ENCODE measurements at places on chromosomes 11 and 22.
A peak's percentile ranks its signal among the peaks of the same experiment; 100 is the strongest.

DNA sequence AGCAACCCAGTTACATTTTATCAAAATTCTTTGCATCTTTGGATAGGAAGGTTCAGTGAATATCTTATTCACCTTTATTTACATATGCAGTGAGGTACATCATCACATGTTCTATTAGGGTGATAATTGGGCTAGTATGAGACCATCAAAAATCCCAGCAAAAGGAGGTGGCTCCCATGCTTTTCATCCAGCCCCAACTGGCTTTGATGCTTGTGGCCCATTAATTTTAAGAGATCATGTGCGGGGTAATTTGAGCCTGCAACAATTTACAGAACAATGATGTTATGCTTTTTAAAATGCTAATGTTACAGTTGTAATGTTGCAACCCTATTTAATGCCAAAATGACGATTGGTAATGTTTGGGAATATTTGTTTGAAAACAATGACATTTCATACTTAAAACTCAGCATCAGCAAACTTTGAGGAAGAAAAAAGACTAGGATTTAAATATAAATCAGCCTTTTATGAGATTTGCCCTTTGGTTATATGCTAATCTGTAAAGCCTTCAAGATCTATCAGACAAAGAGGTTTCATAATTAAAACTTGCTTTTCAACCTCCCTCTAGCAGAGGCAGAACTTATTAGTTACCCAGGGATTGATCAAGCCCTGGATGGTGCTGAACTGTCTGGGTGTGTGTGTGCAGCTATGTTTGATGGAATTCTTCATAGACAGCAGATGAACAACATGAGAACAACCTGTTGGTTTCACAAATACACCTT is 183.5 kb upstream of the SORL1-AS1 start:
- no peak for DNase-seq

DNA sequence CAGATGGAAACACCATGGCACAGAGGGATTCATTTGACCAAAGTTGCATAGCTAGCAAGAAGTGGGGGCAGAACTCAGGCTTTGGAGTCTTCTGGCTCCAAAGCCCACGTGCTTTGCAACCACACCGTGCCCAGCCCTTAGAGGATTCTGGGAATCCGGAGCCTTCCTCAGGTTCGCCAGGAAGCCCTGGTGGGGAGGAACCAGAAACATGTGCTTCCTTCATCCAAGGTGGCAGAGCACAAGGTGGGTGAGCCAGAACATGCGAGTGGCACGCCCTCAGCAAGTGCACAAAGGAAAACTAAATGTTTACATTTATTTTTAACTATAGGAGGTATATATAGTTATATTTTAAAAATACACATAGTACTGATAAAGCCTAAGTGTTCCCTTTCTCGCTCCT is 151.9 kb upstream of the NECTIN1 start:
- no peak for DNase-seq

- DNase-seq: no peak
These were observed 18.6 kb upstream of the MCHR1 start for GRCh38 chr22:40660730-40661129.

- DNase-seq: no peak
These were observed 53.5 kb upstream of the LMO1 start for GRCh38 chr11:8317159-8317558.

DNA sequence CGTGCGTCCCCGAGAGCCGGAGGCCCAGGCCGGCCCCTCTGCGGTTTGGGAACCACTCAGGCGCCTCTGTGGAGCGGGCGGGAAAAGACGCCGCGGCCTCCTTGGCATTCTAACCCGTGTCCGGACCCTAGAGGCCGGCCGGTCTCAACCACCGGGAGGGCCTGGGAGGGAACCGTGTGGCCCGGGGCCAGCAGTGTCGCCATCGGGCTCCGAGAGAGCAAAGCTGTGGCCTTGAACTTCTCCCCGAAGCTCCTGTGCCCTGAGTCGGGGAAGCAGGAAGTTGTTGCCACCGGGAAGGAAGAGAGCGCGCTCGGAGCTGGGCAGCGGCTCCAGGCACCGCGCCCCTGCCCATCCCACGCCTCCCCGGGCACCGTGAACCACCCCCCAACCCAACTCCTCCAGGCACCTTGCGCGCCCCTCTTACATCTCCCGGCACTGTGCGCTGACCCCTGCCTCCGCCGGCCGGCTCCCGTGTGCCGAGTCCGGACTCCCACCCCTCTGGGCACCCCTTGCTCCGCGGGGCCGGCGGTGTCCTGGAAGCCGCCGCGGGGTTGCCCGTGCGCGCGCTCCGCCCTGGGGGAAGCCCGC is 80.0 kb upstream of the PPARA start:
- DNase-seq: no peak

GRCh38 chr11:25890626-25891260 is 441.2 kb upstream of the ANO3 start:
- DNase-seq: no peak

GRCh38 chr11:8288824-8289491 is 25.3 kb upstream of the LMO1 start:
- DNase-seq: no peak

DNA sequence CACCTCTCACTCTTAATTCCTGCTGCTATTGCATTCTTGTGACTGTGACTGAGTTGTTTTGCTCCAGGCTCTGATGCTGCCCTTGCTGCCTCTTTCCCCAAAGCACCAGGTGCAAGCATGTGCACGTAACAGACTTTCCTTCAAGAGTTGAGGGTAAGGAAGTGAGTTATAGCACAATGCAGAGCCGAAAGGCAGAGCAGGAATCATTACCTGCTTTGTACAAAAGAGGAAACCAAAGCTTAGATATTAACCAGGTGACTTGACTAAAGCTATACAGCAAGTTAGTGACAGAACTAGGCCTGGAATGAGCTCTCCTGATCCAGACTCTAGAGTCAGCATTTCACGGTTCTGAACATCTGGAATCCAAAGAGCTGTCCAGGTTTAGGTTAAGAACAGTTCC is 33.6 kb downstream of the NEU3 start:
- no peak for DNase-seq

- no peak for DNase-seq
These were observed 19.9 kb downstream of the MGAT3 start for GRCh38 chr22:39476664-39477063.

GRCh38 chr22:49628391-49629260 is 199.0 kb downstream of the BRD1 start:
- no peak for DNase-seq

DNA sequence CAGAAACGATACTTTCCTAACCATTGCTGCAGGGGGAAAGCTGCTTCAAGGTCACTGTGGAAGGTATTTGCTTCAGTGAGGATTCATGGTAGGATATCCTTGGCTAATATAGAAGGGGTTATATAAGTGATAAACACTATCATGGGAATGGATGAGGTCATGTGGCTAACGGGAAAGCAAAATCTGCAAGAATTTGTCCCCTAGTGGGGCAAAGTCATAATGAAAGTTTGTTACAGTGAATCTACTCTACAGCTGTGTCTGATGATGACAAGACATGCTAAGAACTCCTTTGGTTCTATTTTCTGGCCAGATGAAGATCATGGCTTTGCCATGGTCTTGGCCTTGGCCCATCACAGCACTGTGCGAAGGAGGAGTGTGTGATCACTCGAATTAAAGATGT is 13.8 kb downstream of the MMP20 start:
- DNase-seq: no peak

GRCh38 chr11:117754030-117754429 is 43.0 kb downstream of the DSCAML1 start:
- DNase-seq: no peak

DNA sequence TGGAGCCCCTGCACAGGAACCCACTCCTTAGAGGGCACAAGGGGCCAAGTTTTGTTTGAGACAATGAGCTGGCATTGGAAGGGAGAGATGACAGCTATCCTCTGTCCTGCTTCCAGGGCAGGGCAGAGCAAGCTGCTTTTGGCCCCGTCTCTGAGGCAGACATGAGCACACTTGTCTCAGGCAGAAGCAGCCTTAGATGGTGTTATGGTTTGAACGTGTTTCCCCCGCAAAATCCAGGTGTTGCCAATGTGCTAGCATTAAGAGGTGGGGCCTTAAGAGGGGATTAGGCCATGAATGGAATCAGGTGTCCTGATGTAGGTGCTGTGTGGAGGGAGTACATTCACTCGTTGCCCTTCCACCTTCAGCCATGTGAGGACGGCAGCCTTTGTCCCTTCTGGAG is 2.5 kb downstream of the TP53AIP1 start:
- no peak for DNase-seq

DNA sequence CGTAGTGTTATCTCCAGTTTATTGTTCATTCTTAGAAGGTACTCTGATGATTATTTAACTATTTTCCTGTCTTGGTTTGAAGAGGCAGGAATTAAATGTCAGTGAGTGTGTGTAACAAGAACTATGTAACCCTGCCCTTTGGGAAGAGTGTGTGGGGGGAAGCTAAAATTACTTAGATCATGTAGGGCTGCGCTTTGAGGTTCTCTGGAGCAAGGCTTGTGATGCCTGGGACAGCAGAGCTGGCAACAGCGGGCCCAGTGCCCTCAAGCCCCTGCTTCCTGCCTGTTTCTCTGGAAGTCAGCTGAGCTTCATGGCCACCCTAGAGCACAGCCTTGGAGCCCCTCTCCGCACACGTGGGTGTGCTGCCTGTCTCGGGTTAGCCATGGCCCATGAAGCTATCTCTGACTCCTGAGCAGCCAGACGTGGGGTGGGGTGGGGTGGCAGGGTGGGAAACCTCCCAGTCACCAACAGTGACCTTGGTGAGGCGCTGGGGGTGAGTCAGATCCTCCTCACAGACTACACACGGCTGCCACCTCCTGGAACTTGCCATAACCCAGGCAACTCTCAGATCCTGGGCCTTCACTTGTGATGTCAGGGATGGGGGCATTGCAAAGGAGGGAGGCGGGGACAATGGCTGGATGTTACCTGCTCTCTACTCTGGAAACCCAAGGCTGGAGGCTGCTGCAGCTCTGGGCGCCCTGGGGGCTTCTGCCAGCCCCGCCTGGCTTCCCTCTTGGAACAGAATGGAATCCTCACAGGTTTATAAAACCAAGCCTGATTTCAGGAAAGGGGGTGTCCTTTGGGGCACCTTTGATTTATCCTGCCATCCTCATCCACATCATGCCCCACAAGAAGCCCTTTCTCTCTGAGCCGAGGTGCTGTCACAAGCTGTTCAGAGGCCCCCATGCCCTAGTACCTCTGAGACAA is 88.6 kb downstream of the SNX19 start:
- no peak for DNase-seq

DNA sequence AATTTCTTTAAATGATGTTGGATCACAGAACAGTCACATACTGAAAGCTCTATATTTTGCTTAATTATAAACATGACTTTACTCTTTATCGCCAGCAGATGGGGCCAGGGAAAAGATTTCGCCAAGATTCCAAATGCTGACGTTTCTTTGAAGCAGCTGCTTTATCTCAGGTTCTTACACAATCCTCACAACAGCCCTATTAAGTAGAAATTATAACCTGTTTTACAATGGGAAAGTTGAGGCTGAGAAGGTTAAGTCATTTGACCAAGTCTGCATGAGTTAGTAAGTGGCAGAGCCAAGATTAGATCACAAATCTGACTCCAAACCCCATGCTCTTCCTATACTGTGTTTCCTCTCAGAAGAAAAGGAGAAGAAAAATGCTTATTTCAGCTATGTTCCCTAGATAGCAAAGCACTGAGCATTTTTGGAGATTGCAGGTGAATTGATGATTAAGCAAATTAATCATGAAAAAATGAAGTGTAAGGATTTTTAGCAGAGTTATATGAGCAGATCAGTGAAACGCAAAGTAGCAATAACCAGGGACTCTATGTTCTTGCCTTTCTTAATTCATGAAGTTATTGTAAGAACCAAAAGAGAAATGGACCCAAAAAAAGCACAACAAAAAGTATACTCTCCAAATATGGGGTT is 79.0 kb downstream of the AASDHPPT start:
- peak; percentile 22 for DNase-seq

GRCh38 chr11:59000003-59000402 is 60.7 kb downstream of the GLYATL1 start:
- no peak for DNase-seq

All from NCI-H1092 treated with DMSO at 0.1 percent for 48 hours (cell line).